ENCODE measurements at places on chromosomes 2 and 18. TPM values are rescaled to one million over a fixed set of nuclear protein-coding genes. Genes with fewer than 3 reads are reported as not detected.
A peak's percentile ranks its signal among the peaks of the same experiment; 100 is the strongest.

- H3K27ac ChIP-seq = no peak overlapping the region
- H3K4me1 ChIP-seq = no peaks in the 10 kb centered on the region
- no peak for DNase-seq
Observed at GRCh38 chr2:30336978-30337841, 105.9 kb downstream of the LBH start.

PLEKHB2 gene
- 75.8 TPM for total RNA-seq

DNA sequence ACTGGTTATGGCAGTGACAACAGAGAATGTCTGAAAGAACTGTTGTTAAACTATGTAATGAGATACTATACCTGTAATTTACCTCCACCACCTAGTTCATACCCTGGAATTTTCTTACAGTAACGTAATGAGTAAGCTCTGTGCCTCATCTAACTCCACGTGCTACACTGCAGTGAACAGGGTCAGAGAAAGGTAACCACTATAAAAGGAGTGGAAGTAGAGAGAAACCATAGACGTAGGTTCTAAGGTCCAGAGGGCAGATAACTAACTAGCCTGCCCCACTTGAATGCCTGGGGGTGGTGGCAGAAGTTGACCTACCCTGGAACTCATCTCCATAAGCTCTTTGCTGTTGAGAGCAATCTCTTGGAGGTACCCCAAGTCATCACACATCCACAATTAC, 32.0 kb upstream of the B4GALT6 start:
- no peak overlapping the region for H3K27ac ChIP-seq
- no peak for DNase-seq
- H3K27me3 ChIP-seq = no peaks in the 10 kb centered on the region
- no peaks in the 10 kb centered on the region for H3K4me1 ChIP-seq

GRCh38 chr2:149903626-149904025, 316.1 kb upstream of the MMADHC start:
- H3K27ac ChIP-seq = no peak overlapping the region
- no peaks in the 10 kb centered on the region for H3K4me1 ChIP-seq
- no peaks in the 10 kb centered on the region for H3K27me3 ChIP-seq
- H3K36me3 ChIP-seq = no peaks in the 10 kb centered on the region

- no peak overlapping the region for H3K4me3 ChIP-seq
- H3K27ac ChIP-seq = no peak overlapping the region
- peak; percentile 94 for DNase-seq
- H3K4me1 ChIP-seq = peaks cover 10% of the 10 kb centered on the region
- H3K36me3 ChIP-seq = no peaks in the 10 kb centered on the region
- no peaks in the 10 kb centered on the region for H3K27me3 ChIP-seq
Observed at GRCh38 chr2:160869411-160869810, 290.8 kb upstream of the TANK start.

GALNT13 gene
- 0.17 TPM for total RNA-seq

DNA sequence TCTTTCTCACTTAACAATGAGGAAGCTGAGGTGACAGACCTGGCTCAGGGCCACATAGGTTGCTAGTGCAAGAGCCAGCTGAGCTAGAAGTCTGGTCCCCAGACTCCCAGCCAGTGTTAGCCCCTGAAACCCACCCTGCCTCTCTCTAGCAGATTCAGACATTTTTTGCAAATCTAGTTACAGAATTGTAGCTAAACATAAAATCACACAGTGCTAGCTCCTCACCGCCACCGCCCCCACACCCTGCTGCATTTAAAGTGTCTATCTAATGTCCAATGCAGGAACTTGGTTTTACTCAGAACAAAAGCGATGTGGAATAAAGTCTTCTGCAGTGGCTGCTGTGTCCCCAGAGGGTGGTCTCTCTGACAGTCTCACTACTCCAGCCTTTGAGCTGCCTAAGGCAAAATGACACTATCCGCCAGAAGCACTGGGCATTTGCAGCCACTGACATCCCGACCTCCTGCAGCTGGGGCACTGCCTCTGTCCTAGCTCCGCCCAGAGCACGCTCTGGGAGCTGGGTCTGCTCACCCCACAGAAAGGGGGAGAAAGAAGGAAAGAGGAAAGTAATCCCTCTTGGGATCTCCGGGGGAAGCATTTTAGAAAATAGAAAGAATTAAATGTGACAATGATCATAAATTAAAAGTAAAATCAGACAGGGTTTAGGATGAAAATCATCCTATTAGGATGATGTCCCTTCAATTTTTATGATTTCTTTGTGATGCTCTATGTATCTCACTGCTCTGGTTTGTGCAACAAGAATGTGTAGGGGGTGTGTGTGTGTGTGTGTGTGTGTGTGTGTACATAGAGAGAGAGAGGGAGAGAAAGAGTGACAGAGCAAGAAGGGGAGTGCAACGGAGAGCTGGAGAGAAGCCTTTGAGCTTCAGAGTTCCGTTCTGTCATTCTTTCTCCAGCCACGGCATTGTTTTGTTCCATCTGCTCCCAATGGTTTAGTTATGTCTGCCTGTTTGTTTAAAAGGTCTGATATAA, 50.5 kb upstream of the ST8SIA3 start:
- H3K4me3 ChIP-seq = no peak overlapping the region
- DNase-seq = no peak
- no peaks in the 10 kb centered on the region for H3K36me3 ChIP-seq
- no peak overlapping the region for H3K27ac ChIP-seq
- H3K4me1 ChIP-seq = no peaks in the 10 kb centered on the region
- no peaks in the 10 kb centered on the region for H3K27me3 ChIP-seq

- no peak overlapping the region for H3K4me3 ChIP-seq
- no peaks in the 10 kb centered on the region for H3K4me1 ChIP-seq
- DNase-seq = peak; percentile 27
- no peaks in the 10 kb centered on the region for H3K27me3 ChIP-seq
- H3K36me3 ChIP-seq = no peaks in the 10 kb centered on the region
Observed at GRCh38 chr2:213067888-213068287, 83.5 kb downstream of the IKZF2 start.

FAM124B gene
- not detected for total RNA-seq

CHRNG gene
- not detected for total RNA-seq

DPP4 gene
- total RNA-seq = 297 TPM

RAPGEF4 gene
- 1.3 TPM for total RNA-seq

- H3K4me3 ChIP-seq = no peak overlapping the region
- H3K36me3 ChIP-seq = no peaks in the 10 kb centered on the region
- no peak for DNase-seq
- no peaks in the 10 kb centered on the region for H3K4me1 ChIP-seq
- no peaks in the 10 kb centered on the region for H3K27me3 ChIP-seq
Observed at GRCh38 chr18:76315722-76316230, 179.3 kb downstream of the ZNF516 start.

DNA sequence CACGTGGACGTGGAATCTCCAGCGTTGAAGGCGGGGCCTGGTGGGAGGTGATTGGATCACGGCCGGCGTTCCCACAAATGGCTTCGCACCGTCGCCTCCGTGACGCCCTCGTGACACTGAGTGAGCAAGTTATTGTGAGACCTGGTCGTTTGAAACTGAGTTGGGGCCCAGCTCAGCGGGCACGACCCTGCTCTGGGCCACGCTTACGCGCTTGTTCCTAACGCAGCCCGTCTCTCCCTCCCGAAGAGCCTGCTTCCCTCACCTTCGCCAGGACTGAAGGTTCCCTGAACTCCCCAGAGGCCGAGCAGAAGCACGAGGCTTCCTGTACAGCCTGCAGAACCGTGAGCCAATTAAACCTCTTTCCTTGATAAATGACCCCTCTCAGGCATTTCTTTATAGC, 121.8 kb downstream of the RTP5 start:
- H3K4me1 ChIP-seq = no peaks in the 10 kb centered on the region
- DNase-seq = no peak
- H3K27ac ChIP-seq = no peak overlapping the region
- no peaks in the 10 kb centered on the region for H3K27me3 ChIP-seq

GRCh38 chr2:43207553-43208300, 18.7 kb downstream of the ZFP36L2 start:
- H3K4me3 ChIP-seq = no peak overlapping the region
- H3K36me3 ChIP-seq = no peaks in the 10 kb centered on the region
- DNase-seq = no peak
- H3K4me1 ChIP-seq = peaks cover 8% of the 10 kb centered on the region

DNA sequence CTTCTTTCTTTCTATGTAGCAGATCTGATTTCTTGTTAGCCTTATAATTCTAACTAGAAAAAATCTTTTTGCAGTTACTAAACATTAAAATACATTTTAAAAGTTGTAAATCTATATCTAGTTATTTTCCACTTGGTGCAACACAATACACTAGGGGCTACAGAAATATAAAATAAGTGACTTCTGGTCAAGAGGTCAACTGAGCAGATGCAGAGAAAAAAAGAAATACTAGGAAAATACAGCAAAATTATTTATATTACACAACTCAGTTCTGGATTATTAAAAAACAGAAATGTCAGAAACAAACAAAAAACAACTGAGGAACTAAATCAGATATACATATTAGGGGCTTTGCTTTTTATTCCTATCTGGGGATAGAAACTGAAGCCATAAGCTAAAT, 83.9 kb downstream of the L3MBTL4 start:
- no peaks in the 10 kb centered on the region for H3K27me3 ChIP-seq
- DNase-seq = no peak
- no peaks in the 10 kb centered on the region for H3K4me1 ChIP-seq
- H3K36me3 ChIP-seq = no peaks in the 10 kb centered on the region
- no peak overlapping the region for H3K27ac ChIP-seq
- H3K4me3 ChIP-seq = no peak overlapping the region

DNA sequence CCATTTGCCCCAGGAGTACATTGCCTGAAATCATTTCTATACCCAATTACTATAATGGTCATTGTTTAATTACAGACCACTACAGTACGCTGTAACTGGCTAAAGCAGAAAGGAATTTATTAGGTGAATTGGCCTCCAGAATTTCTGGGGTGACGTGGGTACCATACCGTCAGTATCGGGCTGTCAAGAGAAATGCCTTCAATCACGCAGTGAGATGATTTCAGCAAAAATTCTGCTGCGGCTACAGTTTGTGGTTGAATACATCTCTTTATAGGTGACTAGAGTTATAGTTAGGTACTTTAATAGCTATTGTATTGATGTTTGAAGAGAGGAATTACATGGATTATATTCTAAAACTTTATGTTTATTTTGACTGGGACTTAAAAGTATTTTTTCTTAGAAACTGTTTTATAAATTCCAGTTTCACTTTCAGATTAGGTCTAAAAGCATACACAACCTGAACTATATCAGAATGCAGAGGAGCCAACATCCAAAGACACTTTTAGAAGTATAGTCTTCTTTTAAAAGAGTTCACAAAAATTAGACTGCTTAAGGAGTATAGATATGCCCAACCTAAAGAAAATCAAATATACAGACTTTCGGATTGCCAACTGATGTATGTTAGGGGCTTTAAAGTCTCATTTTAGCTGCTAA, 128.4 kb downstream of the TTC27 start:
- H3K27ac ChIP-seq = no peak overlapping the region
- H3K4me1 ChIP-seq = peaks cover 9% of the 10 kb centered on the region
- no peak for DNase-seq

DNA sequence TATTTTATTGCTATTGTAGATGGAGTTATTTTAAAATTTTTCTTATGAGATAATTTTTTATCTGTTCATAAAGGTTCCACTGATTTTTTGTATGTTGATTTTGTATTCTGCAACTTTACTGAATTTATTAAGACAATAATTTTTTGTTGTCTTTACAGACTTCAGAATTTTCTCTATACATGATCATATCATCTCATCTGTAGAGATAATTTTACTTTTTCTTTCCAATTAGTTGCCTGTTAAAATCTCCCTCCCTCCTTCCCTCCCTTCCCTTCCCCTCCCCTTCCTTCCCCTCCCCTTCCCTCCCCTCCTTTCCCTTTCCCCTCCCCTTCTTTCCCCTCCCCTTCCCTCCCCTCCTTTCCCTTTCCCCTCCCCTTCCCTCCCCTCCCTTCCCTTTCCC, 378.1 kb downstream of the SOCS6 start:
- H3K4me1 ChIP-seq = no peaks in the 10 kb centered on the region
- H3K4me3 ChIP-seq = no peak overlapping the region
- no peak for DNase-seq

DNA sequence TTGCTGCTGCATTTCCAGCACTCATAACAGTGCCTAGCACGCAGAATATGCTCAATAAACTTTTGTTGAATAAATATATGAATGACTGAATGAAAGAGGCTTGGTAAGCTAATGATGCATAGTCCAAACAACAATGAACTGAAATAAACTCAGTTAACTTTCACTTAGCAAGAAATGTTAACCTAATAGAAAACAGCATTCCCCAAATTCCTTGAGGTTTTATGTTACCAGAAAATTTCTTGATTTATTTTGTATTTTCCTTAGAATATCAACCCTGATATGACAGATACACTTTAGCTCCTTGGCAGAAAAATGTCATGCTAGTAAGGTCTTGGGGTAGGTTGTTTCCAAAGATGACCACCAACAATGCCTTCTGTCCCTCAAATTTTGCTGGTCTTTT, 217.4 kb downstream of the KCNE4 start:
- no peak for DNase-seq
- H3K4me1 ChIP-seq = no peaks in the 10 kb centered on the region
- no peak overlapping the region for H3K27ac ChIP-seq

ECEL1 gene
- not detected for total RNA-seq

CIB4 gene
- total RNA-seq = not detected

- peaks cover 9% of the 10 kb centered on the region for H3K36me3 ChIP-seq
- H3K4me3 ChIP-seq = no peak overlapping the region
- no peak overlapping the region for H3K27ac ChIP-seq
- no peak for DNase-seq
- no peaks in the 10 kb centered on the region for H3K4me1 ChIP-seq
Observed at GRCh38 chr18:79693561-79694205, 14.1 kb downstream of the CTDP1 start.

DSG1 gene
- not detected for total RNA-seq

DNA sequence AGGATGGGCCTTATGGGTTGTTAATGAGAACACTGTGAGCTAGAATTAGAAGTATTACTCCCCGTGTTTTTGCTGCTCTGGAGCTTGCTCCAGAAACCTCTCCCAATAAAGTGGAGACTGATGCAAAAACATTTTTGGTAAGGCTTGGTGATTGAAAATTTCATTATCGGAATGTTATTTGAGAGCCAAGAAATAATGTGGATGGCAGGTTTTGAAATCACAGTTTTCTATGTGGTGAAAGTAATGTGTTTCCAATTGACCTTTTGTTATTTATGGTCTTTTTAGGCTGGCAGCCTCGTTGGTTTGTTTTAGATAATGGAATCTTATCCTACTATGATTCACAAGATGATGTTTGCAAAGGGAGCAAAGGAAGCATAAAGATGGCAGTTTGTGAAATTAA, 5.1 kb downstream of the PLEKHA3 start:
- H3K4me1 ChIP-seq = no peaks in the 10 kb centered on the region
- no peaks in the 10 kb centered on the region for H3K36me3 ChIP-seq
- DNase-seq = no peak
- H3K27ac ChIP-seq = no peak overlapping the region
- H3K4me3 ChIP-seq = no peak overlapping the region

- no peak overlapping the region for H3K27ac ChIP-seq
- H3K36me3 ChIP-seq = no peaks in the 10 kb centered on the region
- H3K4me1 ChIP-seq = no peaks in the 10 kb centered on the region
- H3K27me3 ChIP-seq = no peaks in the 10 kb centered on the region
Observed at GRCh38 chr18:56789889-56790180, 138.7 kb downstream of the WDR7 start.

DNA sequence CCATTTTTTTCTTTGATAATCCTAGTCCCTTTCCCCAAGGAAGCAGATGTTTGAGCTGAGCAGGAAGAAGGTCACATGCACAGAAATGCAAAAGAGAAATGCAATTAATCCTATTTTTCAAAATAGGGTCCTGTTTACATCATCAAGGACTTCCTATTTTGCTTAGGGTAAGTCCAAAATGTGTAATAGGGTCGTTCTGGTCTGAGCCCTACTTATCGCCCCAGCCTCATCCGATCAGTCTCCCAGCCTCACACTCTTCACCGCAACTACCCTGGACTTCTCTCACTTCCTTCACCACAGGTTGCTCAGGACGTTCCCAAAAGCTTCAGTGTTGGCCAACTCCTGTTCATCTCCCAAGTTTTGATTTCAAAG, 32.8 kb downstream of the FOSL2 start:
- H3K4me3 ChIP-seq = no peak overlapping the region
- H3K36me3 ChIP-seq = no peaks in the 10 kb centered on the region
- no peaks in the 10 kb centered on the region for H3K27me3 ChIP-seq

Measured in fibroblast of lung (primary cell).